Breast epithelium (tissue), 4 donors: ENCODE measurements at places on chromosomes 1 and 21.

DNA sequence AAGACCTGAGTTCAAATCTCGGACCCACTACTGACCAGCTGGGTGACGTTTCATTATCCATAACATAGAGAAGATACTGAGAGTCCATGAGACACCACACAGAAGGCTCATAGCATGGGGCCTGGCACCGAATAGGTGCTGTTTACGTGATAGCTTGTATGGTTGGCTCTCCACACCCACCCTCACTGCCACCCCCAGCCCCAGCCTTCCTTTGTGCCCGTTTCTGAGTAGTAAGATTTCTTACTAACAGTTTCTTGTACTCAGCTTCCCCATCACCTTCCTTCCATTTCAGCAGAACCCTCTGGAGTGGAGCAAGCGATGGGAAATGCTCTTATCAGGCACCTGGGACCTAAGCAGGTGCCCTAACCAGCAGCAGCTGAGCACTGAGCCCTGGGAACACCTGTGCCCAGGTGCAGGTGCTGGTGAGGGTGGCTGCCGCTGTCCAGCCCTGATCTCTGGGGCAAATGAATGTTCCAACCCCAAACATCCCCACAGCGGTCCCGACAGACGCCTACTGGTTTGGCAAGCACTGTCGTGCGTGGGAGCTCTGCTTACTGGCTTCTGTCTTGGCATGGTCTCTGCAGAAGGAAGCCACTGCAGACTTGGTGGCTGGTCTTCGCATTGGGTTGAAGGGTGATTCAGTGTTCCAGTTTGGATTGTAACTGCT, 225.4 kb downstream of the CAMTA1 start:
- H3K4me3 ChIP-seq, result no peak overlapping the region
- H3K4me1 ChIP-seq, result no peaks in the 10 kb centered on the region
- no peaks in the 10 kb centered on the region for H3K36me3 ChIP-seq
- no peak overlapping the region for H3K27ac ChIP-seq

- H3K4me1 ChIP-seq, result no peaks in the 10 kb centered on the region
- no peak overlapping the region for H3K4me3 ChIP-seq
- no peak overlapping the region for H3K27ac ChIP-seq
Measured at GRCh38 chr1:62209931-62210595, 15.4 kb downstream of the L1TD1 start.

DNA sequence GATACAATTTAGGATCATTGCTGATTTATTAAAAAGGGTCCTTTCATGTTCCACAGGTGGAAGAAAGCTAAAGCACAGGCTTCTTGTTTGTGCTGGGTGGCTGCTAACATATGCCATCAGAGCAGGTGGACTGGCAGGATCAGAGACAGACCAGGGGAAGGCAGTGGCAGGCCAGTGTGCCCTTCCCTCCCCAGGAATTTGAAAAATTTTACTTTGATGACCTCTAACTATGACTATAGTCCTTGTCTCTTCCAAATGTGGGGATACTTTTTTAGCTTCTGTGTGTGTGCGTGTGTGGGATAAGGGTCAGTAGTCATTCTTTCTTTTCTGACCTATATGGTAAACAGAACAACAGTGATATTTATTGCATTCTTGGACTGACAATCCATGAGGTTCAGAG, 49.9 kb downstream of the LHX9 start:
- DNase-seq, result no peak
- H3K27me3 ChIP-seq, result no peaks in the 10 kb centered on the region
- H3K36me3 ChIP-seq, result no peaks in the 10 kb centered on the region
- no peaks in the 10 kb centered on the region for H3K4me1 ChIP-seq
- no peak overlapping the region for H3K27ac ChIP-seq

DNA sequence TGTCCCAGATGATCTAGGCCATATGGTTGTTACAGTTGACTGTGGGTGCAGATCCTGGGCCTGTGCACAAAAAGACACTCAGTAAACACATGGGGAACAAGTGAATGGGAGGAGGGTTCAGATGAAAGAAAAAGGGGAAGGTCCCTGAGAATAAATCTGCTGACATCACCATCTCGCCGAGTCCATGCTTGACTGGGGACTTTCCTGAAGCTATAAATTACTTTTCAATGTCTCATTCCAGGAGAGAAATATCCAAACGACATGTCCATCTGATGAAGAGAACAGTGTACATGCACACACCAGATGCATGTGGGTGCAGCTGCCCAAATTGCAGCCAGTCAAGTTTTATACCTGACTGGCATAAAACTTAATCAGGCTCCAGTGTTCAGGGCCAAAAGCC, 109.0 kb downstream of the HIVEP3 start:
- no peak overlapping the region for H3K4me3 ChIP-seq
- no peaks in the 10 kb centered on the region for H3K36me3 ChIP-seq
- DNase-seq, result no peak
- H3K4me1 ChIP-seq, result no peaks in the 10 kb centered on the region
- H3K27ac ChIP-seq, result no peak overlapping the region

DNA sequence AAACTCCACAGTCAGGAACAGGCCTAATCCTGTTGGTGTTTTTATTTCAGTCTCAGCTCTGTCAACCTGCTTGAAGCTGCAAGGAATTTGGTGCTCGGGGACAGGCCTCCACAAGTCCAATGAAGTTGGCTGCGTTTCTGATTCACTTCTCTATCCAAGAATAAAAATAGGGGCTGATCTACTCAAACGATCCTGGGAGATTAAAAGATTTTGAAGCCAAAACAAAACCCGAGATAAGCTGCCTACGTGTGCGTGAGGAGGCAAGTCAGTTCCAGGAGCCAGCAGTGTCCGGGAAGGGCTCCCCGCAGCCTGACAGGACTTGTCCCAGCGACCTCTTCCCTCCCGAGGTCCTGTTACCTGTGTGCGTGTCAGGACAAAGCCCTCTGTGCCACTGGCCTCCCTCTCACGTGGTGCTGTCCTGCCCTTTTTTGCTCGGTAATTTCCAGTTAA, 98.0 kb downstream of the ETS2 start:
- H3K27ac ChIP-seq, result peak overlapping the region; percentile 89
- peaks cover 11% of the 10 kb centered on the region for H3K4me1 ChIP-seq
- no peak overlapping the region for H3K4me3 ChIP-seq
- no peak for DNase-seq
- no peaks in the 10 kb centered on the region for H3K27me3 ChIP-seq

- DNase-seq, result no peak
- no peaks in the 10 kb centered on the region for H3K36me3 ChIP-seq
- H3K4me1 ChIP-seq, result no peaks in the 10 kb centered on the region
- no peak overlapping the region for H3K27ac ChIP-seq
- H3K27me3 ChIP-seq, result no peaks in the 10 kb centered on the region
- H3K4me3 ChIP-seq, result no peak overlapping the region
Measured at GRCh38 chr21:42453224-42453985, 42.6 kb downstream of the RSPH1 start.

- no peak overlapping the region for H3K4me3 ChIP-seq
- DNase-seq, result no peak
- H3K27ac ChIP-seq, result no peak overlapping the region
- H3K4me1 ChIP-seq, result no peaks in the 10 kb centered on the region
- H3K36me3 ChIP-seq, result peaks cover 13% of the 10 kb centered on the region
Measured at GRCh38 chr1:113965703-113966412, 13.4 kb upstream of the OLFML3 start.

DNA sequence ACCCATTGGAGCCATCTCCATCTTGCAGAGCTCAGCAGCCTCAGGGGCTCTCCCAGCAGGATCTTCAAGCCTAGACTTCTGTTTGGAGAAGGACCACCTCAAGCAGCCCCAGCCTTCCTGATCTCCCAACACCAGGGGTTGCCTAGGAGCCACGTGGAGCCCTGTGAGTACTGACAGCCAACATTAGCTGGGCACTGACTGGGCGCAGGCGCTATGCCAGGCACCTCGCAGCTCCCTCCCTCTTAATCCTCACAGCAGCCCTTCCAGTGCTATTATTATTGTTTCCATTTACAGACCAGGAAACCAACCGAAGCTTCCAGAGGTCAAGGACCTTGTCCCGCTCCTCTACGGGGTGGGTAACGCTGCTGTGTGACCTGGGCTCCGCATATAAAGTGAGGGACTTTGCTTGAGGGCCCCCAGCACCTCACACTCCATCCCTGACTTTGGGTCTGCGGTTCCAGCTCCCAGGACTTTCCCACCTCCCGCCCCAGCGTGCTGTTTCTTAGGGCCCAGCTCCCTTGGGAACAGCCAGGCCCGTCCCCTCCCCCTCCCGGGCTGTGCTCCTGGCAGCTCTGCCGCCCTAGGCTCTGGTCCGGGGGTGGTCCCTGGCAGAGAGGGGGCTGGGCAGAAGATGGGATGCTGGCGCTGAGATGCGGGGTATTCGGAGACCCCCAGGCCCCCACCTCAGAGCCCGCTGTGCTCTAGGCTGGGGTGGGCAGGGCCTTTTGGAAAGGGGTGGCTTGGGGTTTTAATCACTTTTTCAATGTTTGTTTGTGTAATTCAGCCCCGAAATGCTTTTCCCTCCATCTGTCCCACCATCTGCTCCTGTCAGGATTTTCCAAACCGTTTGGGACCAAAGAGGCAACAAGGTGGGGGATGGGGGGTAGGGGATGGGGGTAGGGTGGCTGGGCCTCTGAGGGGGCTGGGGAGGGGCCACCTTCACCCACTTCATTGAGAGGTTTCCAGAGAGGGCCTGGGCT, 4.1 kb upstream of the HPCA start:
- DNase-seq, result no peak
- H3K4me1 ChIP-seq, result no peaks in the 10 kb centered on the region
- H3K27ac ChIP-seq, result no peak overlapping the region
- no peaks in the 10 kb centered on the region for H3K36me3 ChIP-seq

GRCh38 chr1:236345728-236346127, 48.4 kb upstream of the EDARADD start:
- H3K36me3 ChIP-seq, result no peaks in the 10 kb centered on the region
- no peaks in the 10 kb centered on the region for H3K4me1 ChIP-seq
- no peaks in the 10 kb centered on the region for H3K27me3 ChIP-seq
- no peak for DNase-seq
- no peak overlapping the region for H3K4me3 ChIP-seq

GRCh38 chr1:1361233-1361981, 3.1 kb upstream of the MXRA8 start:
- H3K27ac ChIP-seq, result peak overlapping the region; percentile 92
- H3K4me3 ChIP-seq, result peak overlapping the region; percentile 76
- no peaks in the 10 kb centered on the region for H3K27me3 ChIP-seq
- DNase-seq, result no peak
- peaks cover 26% of the 10 kb centered on the region for H3K4me1 ChIP-seq

- peak overlapping the region; percentile 52 for H3K4me3 ChIP-seq
- H3K36me3 ChIP-seq, result no peaks in the 10 kb centered on the region
- H3K27ac ChIP-seq, result peak overlapping the region; percentile 70
- H3K27me3 ChIP-seq, result peaks cover 50% of the 10 kb centered on the region
Measured at GRCh38 chr21:38660333-38661196, 145.2 kb upstream of the ETS2 start.

DNA sequence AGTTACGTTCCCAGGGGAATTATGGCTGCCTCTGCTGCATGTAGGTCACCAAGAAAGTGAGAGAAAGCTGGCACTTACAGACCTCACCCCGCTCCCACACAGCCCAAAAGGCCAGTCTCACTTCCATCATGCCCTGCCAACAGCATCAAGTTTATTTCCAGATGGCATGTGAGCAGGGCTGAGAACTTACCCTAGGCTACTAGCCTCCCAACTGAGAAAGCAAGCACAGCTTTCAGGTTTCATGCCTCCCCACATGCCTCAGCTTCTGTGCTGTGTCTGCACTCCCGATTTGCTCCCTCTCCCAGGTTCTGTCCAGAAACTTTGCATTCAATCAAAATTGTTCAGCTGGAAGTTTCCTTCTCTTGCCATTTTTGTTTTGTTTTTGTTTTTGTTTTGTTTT, 59.1 kb upstream of the CRB1 start:
- no peak overlapping the region for H3K4me3 ChIP-seq
- H3K4me1 ChIP-seq, result no peaks in the 10 kb centered on the region
- no peak overlapping the region for H3K27ac ChIP-seq
- DNase-seq, result no peak

DNA sequence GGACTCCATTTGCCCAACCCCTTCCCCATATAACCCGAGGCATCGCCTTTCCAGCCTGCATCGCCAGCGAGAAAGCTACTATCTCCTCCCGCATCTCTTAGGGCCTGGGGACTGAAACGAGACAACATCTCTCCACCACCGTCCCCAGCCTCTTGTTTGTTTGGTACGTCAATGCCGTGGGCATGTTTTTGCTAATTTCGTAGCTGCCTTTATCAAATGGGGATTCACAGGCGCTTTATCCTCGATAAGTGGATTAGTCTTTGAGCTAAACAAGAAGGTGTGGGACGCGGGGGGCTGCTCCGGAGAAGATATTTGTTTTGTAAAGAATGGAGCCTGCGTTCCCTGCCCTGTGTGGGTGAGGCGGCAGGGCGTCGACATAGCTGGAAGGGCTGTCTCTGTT, 91.6 kb downstream of the PAX7 start:
- H3K27me3 ChIP-seq, result no peaks in the 10 kb centered on the region
- DNase-seq, result no peak
- no peaks in the 10 kb centered on the region for H3K4me1 ChIP-seq
- no peak overlapping the region for H3K4me3 ChIP-seq
- no peaks in the 10 kb centered on the region for H3K36me3 ChIP-seq

- no peaks in the 10 kb centered on the region for H3K27me3 ChIP-seq
- H3K36me3 ChIP-seq, result no peaks in the 10 kb centered on the region
- no peak for DNase-seq
- H3K4me3 ChIP-seq, result no peak overlapping the region
- no peak overlapping the region for H3K27ac ChIP-seq
- H3K4me1 ChIP-seq, result no peaks in the 10 kb centered on the region
Measured at GRCh38 chr1:54481201-54481884, 66.7 kb upstream of the ACOT11 start.

DNA sequence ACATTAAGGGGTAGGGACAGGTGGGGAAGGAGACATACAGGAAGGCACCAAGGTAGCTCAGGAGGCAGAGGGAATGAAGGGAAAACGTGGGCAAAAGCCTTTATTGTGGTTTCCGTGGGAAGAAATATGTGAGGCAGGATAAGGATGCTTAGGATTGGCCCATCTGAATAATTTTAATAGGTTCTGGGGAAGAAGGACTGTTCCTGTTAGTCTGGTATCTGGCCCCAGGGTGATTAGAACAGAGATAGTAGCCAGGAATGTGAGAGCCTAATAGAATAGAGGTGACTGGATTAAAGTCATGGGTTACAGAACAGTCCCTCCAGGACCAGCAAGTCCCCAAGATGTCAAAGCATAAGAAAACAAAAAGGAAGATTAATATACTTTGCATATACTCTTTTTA, 545.2 kb upstream of the CAMK1G start:
- no peaks in the 10 kb centered on the region for H3K27me3 ChIP-seq
- H3K27ac ChIP-seq, result no peak overlapping the region
- no peak for DNase-seq
- no peaks in the 10 kb centered on the region for H3K4me1 ChIP-seq

GRCh38 chr1:67627906-67628305, 57.1 kb upstream of the GADD45A start:
- no peak overlapping the region for H3K27ac ChIP-seq
- H3K4me3 ChIP-seq, result no peak overlapping the region
- H3K36me3 ChIP-seq, result no peaks in the 10 kb centered on the region
- no peaks in the 10 kb centered on the region for H3K4me1 ChIP-seq

- no peak overlapping the region for H3K4me3 ChIP-seq
- no peak overlapping the region for H3K27ac ChIP-seq
- H3K36me3 ChIP-seq, result no peaks in the 10 kb centered on the region
- H3K27me3 ChIP-seq, result no peaks in the 10 kb centered on the region
- DNase-seq, result no peak
Measured at GRCh38 chr1:208880433-208881100, 636.4 kb upstream of the PLXNA2 start.
